ENCODE measurements at places on chromosomes 3 and 15.

DNA sequence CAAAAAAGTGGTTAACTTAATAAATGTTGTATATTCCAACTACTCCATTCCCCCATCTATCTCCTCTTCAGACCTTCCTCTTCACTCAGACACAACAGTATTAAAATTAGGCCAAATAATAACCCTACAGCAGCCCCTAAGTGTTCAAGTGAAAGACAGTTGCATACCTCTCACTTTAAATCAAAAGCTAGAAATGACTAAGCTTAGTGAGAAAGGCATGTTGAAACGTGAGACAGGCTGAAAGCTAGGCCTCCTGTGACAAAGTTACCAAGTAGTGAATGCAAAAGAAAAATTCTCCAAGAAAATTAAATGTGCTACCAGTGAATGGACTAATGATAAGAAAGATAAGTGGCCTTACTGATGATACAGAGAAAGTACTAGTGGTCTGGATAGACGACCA lies 71.7 kb downstream of the ANKRD28 start:
- DNase-seq: no peak

DNA sequence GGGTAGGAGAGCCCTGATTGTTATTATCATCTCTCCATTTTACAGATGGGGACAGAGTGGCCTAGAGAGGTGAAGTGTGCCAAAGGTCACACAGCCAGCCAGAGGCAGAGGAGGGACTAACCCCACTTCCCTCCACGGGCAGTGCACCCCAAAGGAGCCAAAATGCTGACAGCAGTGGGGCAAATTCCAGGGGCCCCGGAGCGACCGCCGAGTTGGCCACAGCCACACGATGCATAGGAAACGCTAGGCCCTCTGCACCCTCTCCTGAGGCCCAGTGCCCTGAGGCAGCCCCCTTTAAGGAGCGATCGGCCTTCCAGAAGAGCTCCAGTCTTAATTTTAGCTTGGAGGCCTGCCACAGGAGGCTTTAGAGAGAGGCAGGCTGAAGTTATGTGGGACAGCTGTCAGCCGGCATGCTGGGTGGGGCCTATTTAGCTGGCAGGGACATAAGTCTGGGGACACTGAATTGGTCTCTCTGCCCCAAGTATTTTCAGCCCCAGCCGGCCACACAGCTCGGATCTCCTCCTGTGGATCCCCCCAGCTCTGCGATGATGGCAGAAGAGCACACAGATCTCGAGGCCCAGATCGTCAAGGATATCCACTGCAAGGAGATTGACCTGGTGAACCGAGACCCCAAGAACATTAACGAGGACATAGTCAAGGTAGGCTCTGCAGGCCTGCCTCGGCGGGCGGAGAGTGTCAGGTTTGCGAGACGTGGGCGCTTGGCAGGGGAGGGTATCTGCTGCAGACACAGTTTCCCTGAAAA lies at the start of gene CAV3:
Gene CAV3, plus strand, starts transcription at position 471 of the 763 bp plus-strand sequence. Its CDS starts 75 bp downstream, at position 546.
- DNase-seq: no peak

- no peak for DNase-seq
Measured at GRCh38 chr3:106348139-106348690, 479.4 kb upstream of the CBLB start.

DNA sequence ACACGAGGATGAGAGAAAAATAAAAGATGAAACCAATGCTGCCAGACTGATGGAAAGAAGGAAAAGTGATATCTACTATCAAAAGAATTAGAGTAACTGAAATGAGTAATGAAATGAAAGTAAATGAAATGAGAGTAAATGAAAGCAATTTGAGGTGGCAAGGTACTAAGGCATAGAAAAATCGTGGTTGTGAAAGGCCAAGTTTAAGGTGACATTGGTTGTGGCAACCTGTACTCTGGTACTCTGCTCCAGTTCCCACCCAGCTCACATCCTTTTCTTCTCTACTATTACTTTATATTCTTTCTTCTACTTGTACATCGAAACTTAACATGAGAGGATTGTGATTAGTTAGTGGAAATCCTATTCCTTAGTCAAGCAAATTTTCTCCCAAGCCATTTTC lies 10.1 kb downstream of the RFX7 start:
- no peak for DNase-seq

DNA sequence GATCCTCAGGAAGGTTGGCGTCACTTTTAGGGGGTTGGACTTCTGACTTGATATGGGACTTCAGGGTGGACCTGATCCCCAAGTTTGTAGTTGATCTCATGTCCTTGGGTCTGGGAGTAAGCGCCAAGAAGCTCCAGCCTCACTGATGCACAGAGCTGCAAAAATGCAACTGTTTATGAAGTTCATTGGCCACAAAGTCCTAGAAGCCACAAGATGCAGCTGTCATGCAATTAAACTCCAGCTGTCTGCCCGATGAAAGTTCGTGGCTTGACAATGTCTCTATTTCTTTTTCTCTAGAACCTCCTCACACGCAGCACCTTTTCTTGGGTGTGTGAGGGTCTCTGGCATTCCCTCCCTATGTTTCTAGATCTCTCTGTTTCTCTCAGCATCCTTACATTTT lies 9.2 kb upstream of the ACAN start:
- DNase-seq: no peak

- no peak for DNase-seq
Measured at GRCh38 chr15:96200357-96200967, 130.0 kb upstream of the NR2F2 start.

GRCh38 chr3:31929826-31930502 lies 51.1 kb downstream of the OSBPL10 start:
- DNase-seq: no peak

- DNase-seq: no peak
Measured at GRCh38 chr15:86892774-86893449, 813.2 kb downstream of the AGBL1 start.

DNA sequence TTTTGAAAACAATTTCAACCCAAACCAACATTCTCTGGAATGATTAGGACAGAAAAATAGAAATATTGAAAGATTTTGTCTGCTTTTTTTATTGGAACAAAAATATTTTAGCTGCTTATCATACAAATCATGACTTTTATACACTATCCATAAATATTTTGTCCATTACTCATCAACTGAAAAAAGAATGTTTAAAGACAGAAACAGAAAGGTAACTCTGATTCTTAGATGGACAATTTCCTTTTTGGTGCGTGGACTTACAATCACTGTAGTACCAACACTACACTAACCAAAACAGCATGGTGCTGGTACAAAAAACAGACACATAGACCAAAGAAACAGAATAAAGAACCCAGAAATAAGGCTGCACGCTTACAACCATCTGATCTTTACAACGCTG lies 582.8 kb upstream of the CCDC54 start:
- no peak for DNase-seq

DNA sequence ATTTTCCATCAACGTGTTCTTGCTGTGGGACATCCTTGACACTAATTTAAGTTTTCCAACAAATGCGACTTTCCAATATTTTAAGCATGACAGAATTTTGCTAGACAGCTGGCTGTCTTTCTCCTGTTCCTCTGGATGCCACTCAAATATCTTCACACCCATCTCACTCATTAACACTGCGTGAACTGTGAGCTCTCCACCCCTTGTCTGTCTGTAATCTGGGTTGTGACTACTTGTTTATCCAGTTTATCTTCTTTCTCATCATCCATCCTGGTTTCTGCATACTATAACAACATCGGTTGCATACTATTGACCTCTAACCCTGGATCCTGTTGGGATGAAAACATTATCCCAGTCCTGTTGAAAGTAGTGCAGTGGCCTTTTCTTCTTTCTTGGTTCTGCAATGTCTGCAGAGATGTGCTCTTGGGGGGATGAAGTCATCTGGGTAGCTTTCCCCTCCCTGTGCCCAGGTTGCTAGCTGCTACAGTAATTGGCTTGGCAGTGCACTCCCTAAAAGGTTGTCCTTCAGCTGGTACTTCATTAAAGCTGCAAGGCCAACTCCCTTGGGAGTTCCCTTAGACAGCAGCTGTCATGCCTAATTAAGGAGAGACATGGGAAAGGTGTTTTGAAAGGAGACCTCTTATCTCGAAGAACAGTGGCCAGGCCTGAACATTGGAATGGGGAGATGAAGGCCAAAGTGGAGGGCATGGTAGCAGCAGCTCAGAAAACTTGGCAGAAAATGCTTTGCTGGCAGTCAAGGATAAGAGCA lies 24.7 kb downstream of the KAT2B start:
- no peak for DNase-seq

- DNase-seq: no peak
Measured at GRCh38 chr15:86493884-86494283, 414.2 kb downstream of the AGBL1 start.

GRCh38 chr15:43361313-43361903 lies 9.4 kb downstream of the ZSCAN29 start:
- DNase-seq: peak; percentile 3

DNA sequence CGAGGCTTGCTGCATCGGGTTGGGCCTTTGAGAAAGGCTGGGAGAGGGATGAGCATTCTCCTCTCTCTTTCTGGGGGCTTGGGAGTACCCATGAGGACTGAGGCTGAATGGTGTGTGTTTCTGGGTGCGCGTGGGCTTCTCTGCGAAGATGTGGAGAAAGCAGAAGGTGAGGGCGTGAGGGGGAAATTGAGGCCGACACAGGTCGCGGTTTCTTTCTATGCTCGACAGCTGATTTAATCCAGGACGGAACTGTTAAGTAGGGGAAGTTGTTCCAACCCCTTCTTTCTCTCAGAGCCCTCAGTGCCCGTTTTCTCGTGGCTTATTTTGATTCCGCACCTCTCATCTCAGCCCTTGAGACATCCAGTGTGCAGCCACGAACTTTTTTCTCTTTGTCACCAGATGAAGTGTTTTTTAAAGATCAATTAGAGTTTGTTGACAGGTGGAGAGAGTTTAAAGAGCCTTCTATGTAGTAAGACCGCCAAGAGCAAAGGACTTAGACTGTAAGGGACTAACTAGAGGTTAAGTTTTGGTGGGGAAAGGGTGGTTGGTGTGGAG lies 711 bp downstream of the STARD9 start:
- no peak for DNase-seq

DNA sequence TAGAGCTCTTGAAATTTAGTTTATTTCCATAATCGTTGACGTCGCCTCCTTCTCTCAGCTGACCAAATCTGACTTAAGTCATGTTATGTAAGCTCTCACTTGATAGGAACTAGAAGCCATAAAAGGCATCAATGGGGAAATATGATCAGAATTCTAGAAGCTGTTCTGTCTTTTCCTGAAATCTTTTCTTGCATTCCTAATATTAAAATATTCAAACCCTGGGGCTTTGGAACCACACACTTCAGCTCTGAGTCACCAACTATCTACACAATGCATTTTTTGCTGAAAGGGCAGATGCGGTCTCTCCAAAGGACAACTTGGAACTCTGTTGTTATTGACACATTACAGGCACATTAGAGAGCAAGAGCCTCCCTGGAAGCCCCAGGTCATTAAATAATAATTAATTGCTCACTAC lies 91.3 kb downstream of the LARS2 start:
- peak; percentile 84 for DNase-seq

DNA sequence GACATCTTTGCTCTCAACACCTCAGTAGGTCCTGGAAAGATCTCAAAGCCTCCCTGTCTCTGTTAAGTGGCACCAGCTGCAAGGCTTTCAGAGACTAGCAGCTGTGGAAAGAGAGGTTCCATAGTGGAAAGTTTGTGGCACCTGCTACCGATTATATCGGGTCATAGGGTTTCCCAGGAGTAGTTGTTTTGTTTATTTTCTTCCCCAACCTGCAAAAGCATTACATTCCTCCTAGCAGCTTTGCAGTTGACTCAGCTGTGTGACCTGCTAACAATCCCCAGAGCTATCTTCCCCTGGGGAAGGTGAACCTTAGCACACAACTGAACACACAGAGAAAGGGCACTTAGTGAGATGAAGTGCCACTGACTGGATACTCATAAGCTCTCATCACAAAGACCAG lies 598.9 kb upstream of the GRM7 start:
- no peak for DNase-seq
